ENCODE measurements at places on chromosomes 6 and 20.
A peak's percentile ranks its signal among the peaks of the same experiment; 100 is the strongest.

DNA sequence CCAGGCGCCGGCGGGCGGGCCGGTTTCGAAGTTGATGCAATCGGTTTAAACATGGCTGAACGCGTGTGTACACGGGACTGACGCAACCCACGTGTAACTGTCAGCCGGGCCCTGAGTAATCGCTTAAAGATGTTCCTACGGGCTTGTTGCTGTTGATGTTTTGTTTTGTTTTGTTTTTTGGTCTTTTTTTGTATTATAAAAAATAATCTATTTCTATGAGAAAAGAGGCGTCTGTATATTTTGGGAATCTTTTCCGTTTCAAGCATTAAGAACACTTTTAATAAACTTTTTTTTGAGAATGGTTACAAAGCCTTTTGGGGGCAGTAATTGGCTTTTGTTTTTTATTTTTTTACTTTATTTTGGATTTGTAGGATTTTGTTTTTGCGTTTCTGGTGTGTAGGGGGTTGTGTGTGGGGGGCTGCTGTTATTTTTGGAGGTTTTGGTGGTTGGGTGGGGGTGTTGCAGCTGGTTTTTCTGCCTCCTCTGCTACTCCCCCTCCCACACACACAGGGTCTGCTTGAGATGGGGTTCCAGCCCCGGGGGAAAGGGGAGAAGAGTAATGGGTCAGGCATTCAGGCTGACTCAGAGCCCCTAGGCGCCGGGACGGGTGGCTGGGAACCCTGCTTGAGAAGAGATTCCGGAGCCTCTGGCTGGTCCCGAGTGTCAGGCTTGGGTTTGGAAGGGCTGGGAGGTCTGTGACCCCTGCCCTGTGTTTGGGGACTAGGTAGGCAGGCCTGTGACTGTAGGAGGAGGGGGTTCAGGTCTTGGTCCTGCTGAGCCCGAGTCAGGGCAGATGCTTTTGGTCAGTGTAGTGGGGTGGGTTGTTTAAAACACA lies 2.0 kb downstream of the CEBPB start:
- peak; percentile 83 for DNase-seq

DNA sequence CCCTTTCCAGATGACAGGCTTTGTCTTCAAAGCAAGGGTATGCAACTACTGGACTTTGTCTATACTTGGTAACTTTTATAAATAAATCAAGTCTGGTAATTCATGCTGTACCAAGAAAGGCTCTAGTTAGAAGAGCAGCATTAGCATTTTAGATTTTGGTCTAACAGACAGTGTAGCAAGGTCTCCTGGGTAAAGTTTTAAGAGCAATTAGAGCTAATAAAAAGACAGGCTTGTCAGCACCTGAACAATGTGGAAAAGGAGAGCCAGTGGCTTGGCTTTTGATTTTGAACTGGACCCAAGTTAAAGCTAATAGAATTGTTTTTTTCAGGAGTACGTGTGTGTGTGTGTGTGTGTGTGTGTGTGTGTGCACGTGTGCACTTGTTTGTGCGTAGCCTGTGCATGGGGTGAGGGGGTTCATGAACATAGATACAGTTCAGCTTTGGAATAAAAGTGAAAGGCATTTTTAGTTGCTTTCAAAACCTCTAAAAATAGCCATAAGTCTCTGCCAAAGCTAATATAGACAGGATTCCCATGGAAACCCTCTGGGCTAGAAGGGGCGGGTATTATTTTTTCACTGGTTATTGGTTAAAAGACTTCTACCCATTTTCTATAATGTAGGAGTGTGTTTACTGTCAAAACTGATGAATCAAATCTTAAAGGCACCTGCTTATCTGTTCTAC lies 138.4 kb downstream of the KCNQ5 start:
- DNase-seq, result no peak

GRCh38 chr6:158894193-158894592 lies 75.0 kb upstream of the EZR start:
- DNase-seq, result no peak

GRCh38 chr6:111662794-111663593 lies 57.3 kb upstream of the TRAF3IP2 start:
- no peak for DNase-seq

DNA sequence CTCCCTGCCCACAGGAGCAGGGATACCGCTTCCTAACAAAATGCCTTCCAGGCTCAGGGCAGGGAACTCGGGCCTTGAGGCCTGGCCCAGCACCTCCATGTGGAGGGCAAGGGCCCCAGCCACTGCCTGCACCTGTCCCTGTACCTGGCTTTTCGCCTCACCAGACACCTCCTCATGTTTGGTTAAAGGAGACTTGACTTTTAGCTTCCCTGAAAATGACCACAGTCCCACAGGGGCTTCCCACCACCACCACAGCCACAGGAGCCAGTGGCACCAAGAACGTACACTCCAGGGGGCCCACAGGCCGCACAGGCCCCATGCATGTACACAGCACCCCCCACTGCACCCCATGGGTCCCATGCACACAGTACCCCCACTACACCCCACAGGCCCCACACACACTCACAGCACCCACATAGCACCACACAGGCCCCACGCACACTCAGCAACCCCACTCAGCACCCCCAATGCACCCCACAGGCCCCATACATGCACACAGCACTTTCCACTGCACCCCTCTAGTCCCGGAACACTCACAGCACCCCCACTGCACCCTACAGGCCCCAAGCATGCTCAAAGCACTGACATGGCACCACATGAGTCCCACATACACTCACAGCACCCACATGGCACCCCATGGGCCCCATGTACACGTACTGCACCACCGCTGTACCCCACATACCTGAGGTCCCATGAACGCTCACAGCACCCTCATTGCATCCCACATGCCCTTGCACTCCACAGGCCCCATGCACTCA lies 86.5 kb downstream of the GINS1 start:
- DNase-seq, result no peak
